ENCODE measurements at places on chromosomes 6 and 20.

DNA sequence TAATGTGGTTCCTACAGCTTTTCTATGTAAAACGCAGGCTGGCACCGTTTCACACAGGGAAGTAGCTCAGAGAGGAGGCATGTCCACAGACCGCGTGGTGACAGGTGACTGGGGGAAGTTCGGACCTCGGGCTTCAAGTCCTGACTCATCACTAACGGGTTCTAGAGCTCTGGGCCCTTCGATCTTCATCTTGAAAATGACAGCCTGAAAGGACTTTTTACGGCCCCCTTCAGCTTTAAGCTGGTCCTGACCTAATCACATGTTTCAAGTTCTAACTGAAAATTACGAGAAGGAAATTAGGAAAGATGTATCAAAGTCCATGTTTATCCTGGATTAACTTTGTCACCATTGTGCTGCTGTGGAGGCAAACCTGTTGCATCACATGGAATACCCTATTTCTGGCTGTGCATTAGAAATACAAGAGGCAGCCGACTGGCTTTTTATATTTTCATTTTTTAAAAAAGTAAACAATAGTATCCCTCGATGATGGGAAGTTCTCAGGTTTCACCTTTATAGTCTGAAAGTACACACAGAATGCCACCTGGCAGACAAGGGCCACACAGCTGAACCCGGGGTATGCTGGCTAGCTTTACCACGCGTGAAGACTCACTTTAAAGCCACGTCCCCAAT is 2.0 kb downstream of the MAN1A1 start:
- DNase-seq, result no peak

GRCh38 chr6:14730654-14731053 is 515.2 kb upstream of the JARID2 start:
- DNase-seq, result no peak

GRCh38 chr6:53628354-53629119 is 37.0 kb downstream of the KLHL31 start:
- DNase-seq, result no peak

DNA sequence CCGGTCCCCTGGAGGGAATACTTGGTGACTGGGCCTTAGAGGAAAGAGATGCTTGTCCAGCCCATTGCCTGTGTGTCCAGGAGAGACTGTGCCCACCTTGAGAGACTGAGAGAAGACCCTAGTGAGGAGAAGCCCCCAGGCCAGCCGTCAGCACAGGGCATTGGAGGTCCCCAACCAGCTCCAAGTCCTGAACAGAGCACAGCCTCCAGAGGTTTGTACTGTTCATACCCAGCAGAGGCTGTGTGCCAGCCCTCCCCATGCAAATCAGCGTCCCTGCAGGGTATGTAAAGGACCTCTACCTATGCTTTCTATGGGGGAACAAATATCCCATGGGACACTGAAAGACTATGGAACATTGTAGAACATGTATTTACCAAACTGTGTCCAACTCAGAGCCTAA is 8.4 kb downstream of the HLA-E start:
- no peak for DNase-seq
